ENCODE measurements at places on chromosomes 5 and 9. TPM values are rescaled to one million over a fixed set of nuclear protein-coding genes. Genes with fewer than 3 reads are reported as not detected.

The PCDHGA11 gene
- 2.7 TPM for polyA plus RNA-seq

GRCh38 chr5:140881889-140882590, at the start of gene PCDHA13:
PCDHA13 (plus strand) TSS chr5:140882124; CDS start chr5:140882269, 145 bp downstream.
- no peak for DNase-seq

DNA sequence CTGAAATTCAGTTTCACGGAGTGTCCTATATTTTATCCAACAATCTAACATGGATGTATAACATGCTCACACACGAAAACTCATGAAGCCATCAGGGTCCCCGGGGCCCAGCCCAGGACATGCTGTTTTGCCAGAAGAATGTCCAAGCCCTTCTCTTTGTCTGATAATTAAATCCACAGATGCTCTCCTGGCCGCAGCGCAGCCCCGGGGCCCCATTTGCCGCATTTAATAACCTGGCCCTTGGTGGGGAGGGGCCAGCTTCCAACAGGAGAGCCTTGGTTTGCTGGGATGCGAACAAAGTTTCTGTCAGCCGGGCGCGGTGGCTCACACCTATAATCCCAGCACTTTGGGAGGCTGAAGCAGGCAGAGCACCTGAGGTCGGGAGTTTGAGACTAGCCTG, 30.0 kb downstream of the PLPP7 start:
- DNase-seq: no peak

DNA sequence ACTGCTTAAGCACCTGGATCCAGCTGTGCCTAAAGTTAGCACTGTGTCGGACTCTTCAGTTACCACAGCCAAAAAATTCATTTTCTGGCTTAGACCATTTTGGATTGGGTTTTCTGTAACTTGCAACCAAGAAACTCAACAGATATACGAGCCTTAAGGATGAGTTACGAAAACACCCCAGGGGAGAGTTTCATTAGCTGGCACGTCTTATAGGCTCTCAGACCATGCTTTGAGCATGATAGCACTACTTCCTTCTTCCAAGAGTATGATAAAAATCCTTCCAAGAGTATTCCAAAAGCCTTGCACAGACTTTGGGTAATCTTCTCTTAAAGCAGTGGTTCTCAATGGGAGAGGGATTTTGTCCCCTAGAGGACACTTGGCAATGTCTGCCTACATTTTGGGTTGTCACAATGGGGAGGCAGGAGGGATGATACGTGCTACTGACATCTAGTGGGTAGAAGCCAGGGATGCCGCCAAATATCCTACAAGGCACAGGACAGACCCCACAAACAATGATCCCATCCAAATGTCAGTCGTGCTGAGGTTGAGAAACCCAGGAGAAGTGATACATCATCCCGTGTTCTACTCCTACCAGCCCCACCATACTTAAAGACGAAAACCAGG, 64.8 kb downstream of the SMIM23 start:
- no peak for DNase-seq

GRCh38 chr9:83270116-83270515, 207.2 kb upstream of the RASEF start:
- DNase-seq: no peak

All from forelimb muscle (tissue), 1 donor.